ENCODE measurements at places on chromosomes 1 and 21.

DNA sequence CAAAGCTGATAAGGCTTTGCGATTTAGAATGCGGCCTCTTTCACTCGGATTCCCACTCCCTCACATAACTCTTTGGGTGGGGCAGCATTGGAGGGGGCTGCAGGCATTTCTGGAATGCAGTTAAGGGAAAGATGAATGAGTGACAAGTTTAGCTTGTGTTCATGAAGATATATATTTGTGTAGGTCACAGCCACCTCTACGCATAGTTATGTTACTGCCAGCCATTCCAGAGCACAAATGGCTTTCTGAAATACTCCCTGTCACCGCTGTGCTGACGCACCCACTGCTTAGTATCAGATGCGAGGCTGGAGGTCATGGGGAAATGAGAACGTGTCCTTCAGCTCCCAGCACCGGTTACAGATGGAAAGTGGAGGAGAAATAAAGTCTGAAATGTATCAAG, 54.1 kb upstream of the ATP1A1 start:
- no peak for DNase-seq

- no peak for DNase-seq
Measured at GRCh38 chr1:87000460-87000859, 86.0 kb downstream of the HS2ST1 start.

- DNase-seq, result no peak
Measured at GRCh38 chr1:116674751-116675150, 7.2 kb upstream of the IGSF3 start.

GRCh38 chr1:222582099-222582774, 7.5 kb downstream of the TAF1A start:
- no peak for DNase-seq

DNA sequence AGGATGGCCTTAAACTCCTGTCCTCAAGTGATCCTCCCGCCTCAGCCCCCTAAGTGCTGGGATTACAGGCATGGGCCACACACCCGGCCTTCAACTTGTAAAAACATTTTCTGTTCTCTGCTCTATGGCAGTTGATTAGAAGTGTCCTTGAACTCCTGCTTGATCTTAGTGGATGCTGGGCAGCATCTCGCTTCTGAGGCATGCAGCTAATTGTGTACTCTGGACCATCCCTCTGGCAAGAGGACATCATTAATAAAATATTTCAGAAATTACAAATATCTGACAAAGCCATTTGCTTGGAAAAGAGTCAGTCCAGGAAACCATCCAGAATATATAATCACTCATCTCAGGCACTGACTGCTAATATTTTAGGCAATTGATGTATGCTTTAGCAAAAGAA, 8.1 kb downstream of the NGF start:
- DNase-seq, result no peak

DNA sequence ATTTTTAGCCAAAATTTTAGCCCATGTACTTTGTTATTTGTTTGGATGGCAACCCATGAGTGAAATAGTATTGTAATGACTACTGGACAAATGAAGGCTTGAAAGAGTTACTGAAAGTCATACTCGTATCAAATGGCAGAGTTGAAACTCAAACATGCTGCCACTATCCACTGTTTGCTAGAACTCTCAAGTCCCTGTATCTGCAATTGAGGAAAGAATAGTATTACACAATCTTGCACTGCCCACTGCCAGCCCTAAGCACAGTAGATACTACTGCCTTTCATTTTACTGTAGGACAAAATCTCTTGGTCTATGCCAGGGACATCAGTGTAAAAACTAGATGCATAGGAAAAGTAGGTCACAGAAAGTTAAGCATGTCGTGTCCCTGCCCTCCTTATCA, 581.1 kb upstream of the PLXNA2 start:
- DNase-seq, result no peak

GRCh38 chr21:34594566-34595234, 20.2 kb downstream of the RCAN1 start:
- no peak for DNase-seq

DNA sequence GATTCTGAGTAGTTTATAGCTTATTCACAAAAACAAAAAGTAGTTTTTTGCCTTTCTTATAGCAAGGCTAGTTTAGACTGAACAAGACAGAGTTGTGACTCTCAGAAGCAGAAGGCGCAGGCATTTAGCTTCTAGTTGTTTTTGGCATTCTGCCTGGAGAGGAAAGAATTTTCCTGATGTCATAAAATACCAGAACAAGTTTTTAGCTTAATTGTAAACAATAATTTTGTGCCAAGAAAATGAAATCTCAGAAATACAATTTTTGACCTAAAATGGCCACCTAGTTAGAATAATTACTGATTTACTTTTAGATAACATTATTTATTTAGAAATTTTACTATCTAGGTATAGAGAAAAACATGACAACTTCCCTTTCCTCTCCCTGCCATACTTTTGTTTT, 1.0 kb downstream of the DNAJB4 start:
- DNase-seq, result peak; percentile 68

- no peak for DNase-seq
Measured at GRCh38 chr1:53198241-53198651, 1.6 kb downstream of the CPT2 start.

- DNase-seq, result no peak
Measured at GRCh38 chr21:20631633-20632032, 366.6 kb upstream of the NCAM2 start.

DNA sequence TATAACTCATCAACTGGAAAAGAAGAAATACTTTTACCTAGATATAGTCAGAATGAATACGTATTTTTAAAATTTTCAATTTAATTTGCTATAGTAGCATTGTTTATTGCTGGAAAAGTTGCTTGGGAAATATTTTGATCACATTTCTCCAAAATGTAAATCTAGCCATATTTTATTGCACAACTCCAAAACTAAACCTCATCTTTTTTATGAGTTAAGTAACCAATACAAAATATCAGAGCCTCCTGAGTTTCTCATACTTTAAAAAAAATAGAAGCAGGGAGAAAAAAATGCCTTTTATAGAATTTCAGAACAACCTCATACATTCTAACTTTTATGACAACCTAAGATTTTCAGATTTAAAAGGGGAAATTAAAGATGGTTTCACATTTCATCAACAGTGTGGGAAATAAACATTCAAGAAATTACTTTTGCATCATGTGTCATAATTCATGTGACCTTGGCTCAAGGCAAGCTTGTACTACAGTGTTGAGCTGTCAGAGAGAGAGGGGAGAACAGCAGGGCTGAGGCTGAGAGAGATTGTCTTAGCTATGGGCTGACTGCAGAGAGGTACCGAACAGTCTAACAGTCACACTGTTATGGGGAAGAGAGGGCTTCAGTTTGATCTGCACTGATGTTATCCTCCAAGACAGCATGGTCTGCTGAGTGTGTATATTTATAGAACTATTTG, 519.0 kb downstream of the LTN1 start:
- DNase-seq, result no peak

- DNase-seq, result no peak
Measured at GRCh38 chr1:60052601-60053000, 21.0 kb downstream of the C1orf87 start.

- no peak for DNase-seq
Measured at GRCh38 chr1:193661385-193661784, 475.0 kb upstream of the B3GALT2 start.

DNA sequence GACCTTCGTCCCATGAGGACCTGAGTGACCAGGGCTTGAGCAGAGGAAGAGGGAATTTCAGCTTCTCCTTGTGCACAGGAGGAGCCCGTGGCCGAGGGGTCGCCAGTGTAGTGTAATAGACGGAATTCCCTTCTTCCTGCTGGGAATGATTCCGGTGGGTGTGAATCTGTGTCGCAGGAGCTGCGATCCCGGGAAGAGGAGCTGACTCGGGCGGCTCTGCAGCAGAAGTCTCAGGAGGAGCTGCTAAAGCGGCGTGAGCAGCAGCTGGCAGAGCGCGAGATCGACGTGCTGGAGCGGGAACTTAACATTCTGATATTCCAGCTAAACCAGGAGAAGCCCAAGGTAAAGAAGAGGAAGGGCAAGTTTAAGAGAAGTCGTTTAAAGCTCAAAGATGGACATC, 34.4 kb downstream of the MAP3K21 start:
- no peak for DNase-seq

DNA sequence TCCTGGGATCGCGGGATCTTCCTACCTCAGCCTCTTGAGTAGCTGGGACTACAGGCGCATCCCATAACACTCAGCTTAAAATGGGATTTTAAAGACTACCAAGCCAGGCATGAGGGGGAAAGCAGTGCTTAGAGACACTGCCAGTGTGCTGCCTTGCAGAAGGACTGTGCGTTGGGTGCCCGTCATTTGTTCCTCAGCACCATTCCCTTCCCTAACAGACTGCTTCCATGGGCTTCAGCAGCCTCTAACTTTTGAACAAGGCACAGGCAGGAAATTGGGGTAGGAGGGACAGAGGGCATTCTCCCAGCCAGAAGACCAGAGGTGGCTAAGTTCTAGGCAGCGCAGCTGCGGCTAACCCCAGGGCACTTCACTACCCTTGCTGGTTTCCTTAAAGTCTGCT, 73.9 kb upstream of the USP24 start:
- no peak for DNase-seq

DNA sequence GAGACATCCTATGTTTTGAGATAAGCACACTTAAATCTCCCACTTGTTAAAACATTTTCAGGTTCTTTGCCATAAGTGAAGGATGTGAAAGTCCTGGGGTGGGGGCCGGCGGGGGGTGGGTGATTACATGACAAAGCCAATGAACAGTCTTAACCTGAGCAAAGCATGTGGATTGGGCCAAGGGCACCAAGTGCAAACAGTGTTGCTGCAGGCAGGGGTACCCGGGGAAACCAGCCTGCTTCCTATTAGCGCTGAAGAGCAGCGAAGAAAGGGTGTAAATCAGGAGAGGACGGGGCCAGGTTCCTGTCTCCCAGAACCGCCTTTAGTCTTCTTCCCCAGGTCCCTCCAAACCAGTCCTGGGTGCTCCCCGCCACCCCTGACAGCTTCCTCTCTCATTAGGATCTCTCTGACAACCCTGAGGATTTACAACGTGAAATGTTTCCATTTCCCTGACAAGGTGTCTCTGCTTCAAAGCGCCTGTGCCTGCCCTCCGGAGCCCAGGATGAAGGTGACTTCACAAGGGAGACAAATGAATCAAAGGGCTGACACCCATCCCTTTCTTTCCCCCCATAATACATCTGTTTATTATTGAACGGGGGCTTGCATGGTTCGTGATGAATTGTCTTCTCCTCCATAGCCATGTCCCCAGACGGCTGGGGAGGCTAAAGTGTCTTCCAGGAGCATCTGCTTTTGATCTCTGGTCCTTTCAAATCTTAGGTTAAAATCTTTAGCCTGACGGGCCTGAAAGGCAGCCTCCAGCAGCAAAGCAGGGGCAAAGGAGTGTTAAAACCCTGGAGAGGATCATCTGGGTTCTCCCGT, 109.5 kb downstream of the TRABD2B start:
- DNase-seq, result no peak

DNA sequence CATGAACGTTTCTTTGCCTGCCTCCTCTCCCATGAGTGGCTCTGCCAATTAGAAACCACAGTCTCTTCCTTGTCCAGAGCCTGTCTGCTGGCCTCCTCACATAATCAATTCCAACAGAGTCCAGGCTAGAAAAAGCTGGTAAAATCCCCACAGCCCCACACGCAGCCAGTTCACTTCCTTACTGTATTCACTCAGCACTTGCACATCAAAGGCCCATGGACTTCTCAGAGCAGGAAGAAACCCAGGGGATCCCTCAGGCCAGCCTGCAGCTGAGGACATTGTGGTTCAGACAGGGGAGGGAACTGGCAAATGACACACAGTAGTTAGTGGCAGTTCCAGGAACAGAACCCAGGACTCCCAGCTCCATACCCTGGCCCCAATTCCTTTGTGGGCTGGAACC, 171.6 kb upstream of the EDN2 start:
- DNase-seq, result no peak

GRCh38 chr1:220382994-220383393, 110.7 kb upstream of the RAB3GAP2 start:
- DNase-seq, result no peak

DNA sequence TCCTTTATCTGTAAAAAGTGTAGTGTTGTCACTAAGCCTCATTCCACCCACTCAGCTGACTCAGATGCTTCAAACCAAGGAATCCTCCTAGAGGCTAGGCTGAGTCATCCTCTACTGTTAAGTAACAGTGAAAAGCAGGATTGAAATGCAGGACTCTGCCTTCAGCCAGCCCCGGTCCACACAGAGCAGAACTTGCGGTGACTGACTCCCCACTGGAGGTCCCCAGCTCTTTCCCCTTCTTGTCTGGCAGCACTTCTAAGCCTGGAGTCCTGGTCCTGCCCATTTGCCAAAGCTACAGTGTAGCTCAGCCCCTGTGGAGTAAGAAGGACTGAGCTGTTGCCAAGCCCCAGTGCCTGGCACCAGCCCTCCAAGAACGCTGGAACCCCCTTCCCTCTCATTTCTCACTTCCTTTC, 1.7 kb downstream of the RAB7B start:
- peak; percentile 32 for DNase-seq

- DNase-seq, result no peak
Measured at GRCh38 chr1:228096416-228097332, 6.5 kb downstream of the C1orf35 start.

GRCh38 chr1:31111290-31111951, 45.9 kb upstream of the PUM1 start:
- no peak for DNase-seq

DNA sequence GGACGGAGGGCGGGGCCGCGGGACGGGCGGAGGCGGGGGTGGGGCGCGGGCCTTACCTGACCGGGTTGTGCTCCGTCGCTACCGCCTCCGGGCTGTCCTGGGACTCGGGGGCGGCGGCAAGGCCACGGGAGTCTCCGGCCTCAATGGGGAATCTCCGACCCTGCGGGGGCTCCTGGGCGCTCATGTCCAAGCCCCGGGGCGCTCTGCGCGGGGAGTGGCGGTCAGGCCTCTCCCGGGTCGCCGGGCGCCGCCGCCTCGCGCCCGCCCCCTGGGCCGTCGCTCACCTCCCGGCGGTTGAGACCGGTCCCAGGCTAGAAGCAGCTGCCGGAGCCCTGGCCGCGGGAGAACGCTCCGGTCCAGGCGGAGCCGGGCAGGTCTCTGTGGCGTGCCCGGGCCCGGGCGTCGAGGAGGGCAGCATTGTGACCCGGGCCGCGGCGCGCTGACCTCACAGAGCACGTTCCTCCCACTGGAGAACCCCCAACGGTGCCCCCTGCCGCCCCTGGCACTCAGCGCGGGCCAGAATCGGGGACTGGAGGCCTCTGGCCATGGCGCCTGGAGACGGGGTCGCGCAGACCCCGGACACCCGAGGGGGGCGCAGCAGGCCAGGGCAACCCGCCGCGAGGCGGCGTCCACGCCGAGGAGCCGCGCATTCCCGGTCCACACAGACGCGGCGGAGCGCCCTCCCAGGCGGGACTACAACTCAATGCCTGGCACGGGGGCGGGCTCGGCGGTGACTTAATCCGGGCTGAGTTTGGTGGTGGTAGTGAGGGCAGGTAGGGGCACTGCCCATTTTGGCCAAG, 411 bp downstream of the FAM229A start:
- no peak for DNase-seq

- DNase-seq, result no peak
Measured at GRCh38 chr21:35291973-35292627, 243.0 kb upstream of the RUNX1 start.

GRCh38 chr1:85582687-85583591, 2.4 kb downstream of the CCN1 start:
- DNase-seq, result no peak

DNA sequence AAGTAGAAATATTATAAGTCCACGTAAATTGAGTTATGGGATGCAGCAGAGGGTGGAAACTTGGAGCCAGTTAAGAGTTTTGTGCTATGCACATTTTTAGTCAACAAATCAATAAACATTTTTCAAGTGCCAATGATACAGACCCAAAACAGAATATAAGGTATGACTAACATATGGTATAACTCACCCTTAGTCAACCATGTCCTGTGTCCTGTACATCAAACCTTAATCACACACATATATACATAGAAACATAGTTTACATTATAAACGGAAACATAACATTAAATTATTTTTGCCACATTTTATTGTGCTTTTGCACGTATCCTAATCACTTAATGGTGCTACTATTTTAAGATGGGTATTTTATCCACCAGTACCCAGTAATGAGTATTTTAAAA, 136.1 kb upstream of the USH2A start:
- DNase-seq, result no peak

Measured in smooth muscle cell of the brain vasculature (primary cell).